ENCODE measurements at places on chromosomes 6 and 20.

- DNase-seq: no peak
Measured at GRCh38 chr6:132843316-132844035, 29.1 kb downstream of the RPS12 start.

- no peak for DNase-seq
Measured at GRCh38 chr20:58570204-58570859, 55.1 kb upstream of the APCDD1L start.

DNA sequence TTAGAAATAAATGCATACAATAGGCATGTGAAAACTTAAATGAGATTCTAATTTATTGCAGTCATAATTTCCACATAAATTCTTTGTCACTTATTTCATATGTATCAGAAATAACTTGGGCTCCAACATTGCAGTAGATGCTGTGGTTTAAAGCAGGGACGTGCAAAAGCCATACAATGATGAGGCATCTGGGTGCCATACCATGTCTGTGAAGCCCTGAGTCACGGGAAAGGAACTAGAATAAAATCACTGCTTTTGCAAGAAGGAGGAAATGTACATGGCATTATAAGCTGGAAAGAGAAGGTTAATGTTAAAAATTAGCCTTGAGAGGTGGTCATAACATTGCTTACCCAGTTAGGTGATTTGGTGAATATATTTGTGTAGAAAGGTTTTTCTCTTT is 180.4 kb downstream of the SASH1 start:
- no peak for DNase-seq

DNA sequence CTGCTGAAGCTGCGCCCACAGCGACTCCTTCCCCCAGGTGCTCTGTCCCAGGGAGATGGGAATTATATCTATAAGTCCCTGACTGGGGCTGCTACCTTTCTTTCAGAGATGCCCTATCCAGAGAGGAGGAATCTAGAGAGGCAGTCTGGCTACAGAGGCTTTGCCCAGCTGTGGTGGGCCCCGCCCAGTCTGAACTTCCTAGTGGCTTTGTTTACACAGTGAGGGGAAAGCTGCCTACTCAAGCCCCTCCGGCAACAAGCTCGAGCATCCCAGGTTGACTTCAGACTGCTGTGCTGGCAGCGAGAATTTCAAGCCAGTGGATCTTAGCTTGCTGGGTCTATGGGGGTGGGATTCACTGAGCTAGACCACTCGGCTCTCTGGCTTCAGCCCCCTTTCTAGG is 152.5 kb upstream of the MAP3K7 start:
- DNase-seq: no peak

DNA sequence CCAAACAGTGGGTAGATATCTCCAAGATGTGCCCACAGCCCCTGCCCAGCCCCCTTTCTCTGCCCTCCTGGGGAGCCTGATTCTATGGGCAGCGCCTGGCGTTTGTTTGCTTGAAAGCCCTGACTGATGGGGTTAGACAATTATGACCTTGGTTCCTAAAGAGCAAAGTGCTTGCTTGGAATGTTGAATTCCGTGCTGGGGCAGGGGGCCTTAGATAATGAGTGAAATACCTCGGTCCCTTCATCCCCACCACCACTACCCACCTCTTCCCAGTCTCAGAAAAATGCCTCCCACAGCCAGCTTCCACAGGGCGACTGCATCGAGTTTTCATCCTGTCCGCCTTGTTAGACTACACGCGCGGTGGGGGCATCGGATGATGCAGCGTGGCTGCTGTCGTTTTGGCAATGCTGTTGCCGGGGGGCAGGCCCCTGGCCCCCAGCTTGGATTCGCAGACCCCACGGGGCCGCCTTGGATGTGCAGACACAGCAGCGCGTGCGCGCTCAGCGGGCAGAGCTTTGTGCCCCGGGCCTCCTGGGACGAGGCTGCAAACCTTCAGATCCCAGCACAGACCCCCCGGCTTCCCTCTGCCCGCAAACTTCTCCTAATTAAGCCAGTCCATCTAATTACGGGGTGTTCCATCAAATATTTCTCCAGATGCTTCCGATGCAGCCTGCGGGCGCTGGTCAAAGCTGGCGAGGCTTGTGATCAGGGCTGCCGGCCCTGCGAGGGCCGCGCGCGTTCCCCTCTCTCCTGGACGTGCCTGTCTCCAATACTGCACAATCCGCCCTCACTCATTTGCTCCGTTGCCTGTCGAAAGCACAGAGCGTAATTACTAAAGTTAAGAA is 86.1 kb downstream of the LINC00237 start:
- DNase-seq: no peak

DNA sequence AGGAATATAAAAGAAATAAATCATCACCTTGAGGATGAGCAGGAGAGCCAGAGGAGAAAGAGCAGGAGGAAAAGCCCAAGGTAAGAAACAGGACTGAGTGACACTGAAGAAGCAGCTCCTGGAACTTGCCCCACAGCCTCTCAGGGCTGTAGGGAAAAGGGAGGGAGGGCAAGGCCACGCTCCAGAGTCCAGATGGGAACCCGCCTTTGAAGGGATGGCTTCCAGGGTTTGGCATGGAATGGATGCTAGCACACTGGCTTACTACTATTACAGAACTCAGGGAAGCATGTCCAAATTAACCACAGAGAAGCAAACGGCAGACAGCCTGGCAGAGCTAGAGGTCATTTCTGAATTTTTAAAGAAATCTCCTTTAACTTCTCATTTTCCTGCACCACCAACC is 26.8 kb downstream of the RALGAPA2 start:
- DNase-seq: no peak

GRCh38 chr6:104771258-104771832 is 88.4 kb downstream of the HACE1 start:
- DNase-seq: peak; percentile 2

- DNase-seq: no peak
Measured at GRCh38 chr6:77341058-77341986, 122.0 kb downstream of the HTR1B start.

DNA sequence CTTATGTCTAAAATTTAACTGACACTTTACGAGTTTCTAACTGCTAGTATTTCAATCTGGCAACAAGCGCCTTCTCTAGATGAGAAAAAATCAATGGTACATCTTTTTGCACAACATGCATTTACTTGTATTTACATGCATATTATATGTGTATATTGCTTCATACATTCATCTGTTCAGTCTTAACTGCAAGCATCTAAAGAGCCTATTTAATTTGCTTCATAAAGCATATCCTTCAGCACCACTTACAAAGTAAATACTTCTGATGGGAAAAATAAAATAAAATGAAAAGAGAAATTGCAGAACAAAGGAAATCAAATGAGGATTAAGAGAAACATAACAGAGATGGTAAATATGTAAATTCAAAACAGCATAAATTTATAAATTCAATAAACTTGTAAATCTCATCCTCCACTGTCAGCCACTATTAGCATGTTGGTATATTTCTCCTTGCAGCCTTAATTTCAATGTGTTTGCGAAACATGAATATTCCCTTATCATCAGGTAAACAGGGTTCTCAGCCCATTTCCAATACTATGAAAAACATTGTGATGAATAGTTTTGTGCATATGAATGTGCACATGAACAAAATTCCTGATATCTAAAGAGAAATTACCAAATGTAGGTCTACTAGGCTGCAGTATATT is 332.5 kb upstream of the RUNX2 start:
- DNase-seq: no peak

DNA sequence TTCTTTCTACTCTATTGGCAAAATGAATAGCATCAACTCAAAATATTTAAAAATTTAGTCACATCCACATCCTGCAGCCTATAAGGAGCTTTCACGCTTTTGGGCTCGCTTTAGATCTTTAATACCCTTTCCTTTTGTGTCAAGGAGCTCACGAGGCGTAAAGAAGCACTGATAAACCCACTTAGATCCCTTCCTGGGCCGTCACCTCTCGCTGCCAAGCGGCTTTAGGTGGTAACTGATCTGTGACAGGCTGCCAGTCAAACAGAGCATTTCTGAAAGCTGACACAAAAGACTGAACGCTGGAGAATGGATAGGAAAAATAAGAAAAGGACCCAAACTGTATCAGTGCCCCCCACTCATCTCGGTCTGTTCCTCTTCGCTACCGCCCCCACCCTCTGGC is 385.7 kb upstream of the MMS22L start:
- no peak for DNase-seq

DNA sequence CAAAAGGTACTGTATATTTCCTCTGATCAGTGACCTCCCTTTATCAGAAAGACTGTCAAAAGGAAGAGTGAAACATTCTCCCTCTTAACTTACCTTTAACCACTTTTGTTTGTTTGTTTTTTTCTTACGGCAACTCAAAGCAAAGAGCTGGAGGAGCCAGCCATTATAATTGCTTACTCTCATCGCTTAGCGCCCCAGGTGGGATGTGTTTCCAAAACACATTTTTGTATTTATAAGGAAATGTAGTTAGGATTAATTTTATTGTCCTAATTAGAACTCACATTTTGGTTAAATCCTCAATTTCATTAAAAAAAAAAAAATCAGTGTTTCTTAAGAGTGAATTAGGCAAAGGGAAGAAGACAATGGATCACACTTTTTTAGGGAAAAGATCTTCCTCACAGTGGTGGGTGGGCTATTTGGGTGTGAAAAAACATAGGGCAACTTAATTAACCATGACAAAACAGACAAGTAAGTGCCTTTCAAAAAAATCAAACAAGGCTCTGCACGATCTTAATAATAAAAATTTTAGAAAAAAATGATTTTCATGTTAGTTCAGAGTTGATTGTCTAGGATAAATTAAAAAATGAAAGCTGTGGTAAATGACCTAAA is 1.2 kb upstream of the PHACTR2 start:
- DNase-seq: no peak

GRCh38 chr6:125507987-125508655 is 206.4 kb upstream of the HDDC2 start:
- DNase-seq: no peak

DNA sequence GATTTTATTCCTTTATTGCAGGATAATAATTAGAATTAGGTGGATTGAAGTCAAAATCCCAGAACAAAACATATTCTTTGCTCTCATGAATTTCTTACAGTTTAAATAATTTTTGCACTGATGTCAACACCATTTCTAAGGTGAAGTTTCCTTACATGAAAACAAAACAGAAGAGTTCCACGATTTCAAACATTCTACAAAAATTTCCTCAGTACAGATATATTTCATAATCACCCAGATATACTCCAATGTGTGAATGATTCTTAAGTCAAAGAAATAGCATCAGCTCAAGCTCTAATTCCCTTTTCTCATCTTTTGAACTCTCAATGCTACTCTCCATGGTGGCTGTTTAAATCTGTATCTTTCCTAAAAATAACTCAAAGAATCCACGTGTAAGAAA is 39.5 kb upstream of the THBS2 start:
- no peak for DNase-seq

DNA sequence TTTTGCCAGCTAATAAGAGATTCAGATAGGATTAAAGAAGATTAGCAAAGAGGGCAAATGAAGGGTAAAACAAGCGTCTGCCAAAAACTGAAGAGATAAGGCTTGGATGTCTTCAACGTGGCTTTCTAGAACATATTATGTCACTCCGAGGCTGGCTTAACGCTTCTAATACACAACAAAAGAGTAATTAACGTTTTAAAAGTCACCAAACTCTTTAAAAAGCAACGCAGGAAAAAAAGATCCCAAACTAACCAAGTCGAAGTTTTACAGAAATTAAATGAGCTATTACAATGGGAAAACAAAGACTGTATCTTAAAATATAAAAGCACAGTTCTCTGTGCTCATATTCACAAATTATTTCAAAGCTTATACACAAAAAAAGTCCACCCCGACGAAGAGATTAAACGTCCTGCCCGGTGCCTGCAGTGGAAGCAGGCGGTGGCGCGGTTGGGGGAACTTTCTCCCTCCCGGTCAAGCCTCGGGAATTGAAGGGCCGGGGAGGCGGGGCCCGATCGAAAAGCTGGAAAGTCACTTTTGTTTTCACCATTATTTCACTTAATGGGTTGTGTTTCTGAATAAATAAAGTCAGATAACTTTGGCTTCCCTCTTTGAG is 1.2 kb downstream of the MAK start:
- no peak for DNase-seq

DNA sequence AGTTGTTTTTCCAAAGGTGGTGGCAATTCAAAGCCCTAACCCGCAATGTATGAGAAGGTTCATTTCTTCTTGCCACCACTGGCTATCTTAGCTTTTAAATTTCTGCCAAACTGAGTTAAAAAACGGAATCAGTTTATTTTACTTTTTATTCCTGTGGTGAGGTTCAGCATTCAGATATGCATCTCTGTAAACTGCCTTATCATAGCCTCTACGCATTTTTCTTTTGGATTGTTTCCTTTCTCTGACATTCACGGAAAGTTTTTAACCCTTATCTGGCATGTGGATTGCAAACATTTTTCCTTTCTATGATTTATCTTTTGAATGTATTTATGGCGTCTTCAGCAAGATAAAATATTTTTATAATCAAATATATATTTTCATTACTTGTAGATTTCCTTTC is 37.7 kb downstream of the AK9 start:
- DNase-seq: no peak

GRCh38 chr6:112203577-112204349 is 50.6 kb downstream of the LAMA4 start:
- no peak for DNase-seq

DNA sequence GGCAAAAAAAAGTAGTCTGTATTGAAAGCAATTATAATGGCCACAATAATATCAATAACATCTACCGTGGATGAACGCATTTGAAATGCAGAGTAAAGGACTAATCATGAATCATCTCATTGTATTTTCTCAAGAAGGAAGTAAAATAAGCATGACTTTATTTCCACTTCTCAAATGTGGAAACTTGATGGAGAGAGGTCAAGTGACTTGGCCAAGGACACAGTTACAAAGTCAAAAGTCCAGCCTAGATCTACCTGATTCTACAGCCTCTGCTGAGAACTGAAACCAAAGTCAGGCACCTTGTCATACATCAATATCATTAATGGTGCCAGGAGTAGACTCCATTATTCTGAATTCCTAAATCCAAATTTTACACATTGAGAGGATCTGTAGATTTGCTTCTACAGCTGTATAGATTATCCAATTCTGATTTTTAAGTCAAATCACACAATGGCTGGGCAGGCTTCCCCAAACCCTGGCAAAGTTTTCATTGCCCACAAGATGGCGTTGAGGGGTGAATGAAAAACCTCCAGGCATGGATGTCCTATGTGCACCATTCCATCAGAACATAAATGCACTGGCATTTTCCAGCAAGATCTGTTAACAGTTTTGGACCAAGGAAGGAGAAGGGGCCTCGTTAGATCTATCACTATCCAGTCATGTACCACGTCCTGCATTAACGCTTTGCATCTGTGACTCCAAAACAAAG is 423.1 kb downstream of the MAFB start:
- no peak for DNase-seq

DNA sequence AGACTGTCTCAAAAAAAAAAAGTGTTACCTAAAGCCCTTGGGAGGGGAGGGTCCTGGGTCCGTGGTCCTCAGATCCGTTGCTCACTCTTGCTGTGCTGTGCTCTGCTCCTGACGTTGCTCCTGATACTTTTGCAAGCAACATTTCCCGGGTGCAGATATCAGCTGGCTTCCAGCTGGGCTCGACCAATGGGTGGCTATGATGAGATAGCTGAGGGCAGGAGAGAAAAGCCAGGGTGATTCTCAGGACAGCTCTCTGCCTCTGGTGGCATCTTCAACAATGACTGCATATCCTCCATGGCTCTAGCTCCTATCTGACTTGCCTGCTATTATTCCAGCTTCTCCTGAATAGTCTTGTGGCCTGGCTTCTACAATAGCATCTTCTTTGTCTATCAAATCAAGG is 134.5 kb downstream of the RPS12 start:
- DNase-seq: no peak
